ENCODE measurements at places on chromosomes 13 and 19.

GRCh38 chr13:48533961-48534600 is 1.2 kb upstream of the RCBTB2 start:
- peak overlapping the region; percentile 29 for H3K27ac ChIP-seq
- no peaks in the 10 kb centered on the region for H3K27me3 ChIP-seq
- no peaks in the 10 kb centered on the region for H3K4me1 ChIP-seq
- DNase-seq: no peak

- H3K4me3 ChIP-seq: no peak overlapping the region
- DNase-seq: no peak
- no peaks in the 10 kb centered on the region for H3K27me3 ChIP-seq
- no peaks in the 10 kb centered on the region for H3K36me3 ChIP-seq
- H3K27ac ChIP-seq: no peak overlapping the region
Observed at GRCh38 chr13:34364633-34365032, 546.7 kb downstream of the RFC3 start.

DNA sequence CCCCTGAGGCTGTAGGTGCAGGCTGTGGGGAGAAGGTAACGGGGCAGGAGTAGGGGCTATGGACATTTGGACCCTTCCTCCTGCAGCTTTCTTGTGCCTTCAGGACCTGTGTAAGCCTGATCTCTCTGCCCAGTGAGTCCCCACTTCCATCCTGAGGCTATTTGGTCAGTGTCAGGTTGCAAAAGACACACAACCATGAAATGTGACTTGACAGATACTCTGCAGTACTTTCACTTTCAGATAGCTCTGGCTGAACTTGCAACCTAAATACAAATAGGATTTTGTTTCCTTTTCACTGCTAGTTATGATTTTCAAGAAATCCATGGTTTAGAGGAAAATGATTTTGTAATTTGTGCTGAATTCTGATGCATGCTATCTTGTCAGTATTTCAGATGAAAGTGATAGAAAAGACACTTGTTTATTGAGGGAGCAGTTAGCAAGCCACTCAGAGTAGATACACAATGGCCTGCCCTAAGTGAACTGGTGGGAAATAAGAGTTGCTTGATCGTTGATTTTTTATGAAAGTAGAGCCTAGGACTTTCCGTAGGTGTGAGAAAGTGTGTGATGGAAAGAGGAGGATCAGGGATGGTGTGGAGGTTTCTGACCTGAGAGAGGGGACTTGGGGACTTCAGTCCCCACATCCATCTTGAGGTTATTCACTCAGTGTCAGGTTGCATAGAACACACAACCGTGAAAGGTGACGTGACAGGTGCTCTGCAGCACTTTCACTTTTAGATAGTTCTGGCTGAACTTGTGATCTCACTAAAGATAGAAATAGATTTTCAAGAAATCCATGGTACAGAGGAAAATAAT is 18.1 kb upstream of the EID2 start:
- H3K4me1 ChIP-seq: no peaks in the 10 kb centered on the region
- no peaks in the 10 kb centered on the region for H3K27me3 ChIP-seq
- no peak for DNase-seq
- no peak overlapping the region for H3K4me3 ChIP-seq
- no peaks in the 10 kb centered on the region for H3K36me3 ChIP-seq

- H3K27ac ChIP-seq: no peak overlapping the region
- no peaks in the 10 kb centered on the region for H3K27me3 ChIP-seq
- H3K36me3 ChIP-seq: no peaks in the 10 kb centered on the region
- no peaks in the 10 kb centered on the region for H3K4me1 ChIP-seq
- no peak for DNase-seq
- H3K4me3 ChIP-seq: no peak overlapping the region
Observed at GRCh38 chr13:107590556-107590955, 624.8 kb downstream of the LIG4 start.

- H3K36me3 ChIP-seq: no peaks in the 10 kb centered on the region
- H3K4me3 ChIP-seq: no peak overlapping the region
Observed at GRCh38 chr13:44801990-44802389, 187.3 kb downstream of the NUFIP1 start.

DNA sequence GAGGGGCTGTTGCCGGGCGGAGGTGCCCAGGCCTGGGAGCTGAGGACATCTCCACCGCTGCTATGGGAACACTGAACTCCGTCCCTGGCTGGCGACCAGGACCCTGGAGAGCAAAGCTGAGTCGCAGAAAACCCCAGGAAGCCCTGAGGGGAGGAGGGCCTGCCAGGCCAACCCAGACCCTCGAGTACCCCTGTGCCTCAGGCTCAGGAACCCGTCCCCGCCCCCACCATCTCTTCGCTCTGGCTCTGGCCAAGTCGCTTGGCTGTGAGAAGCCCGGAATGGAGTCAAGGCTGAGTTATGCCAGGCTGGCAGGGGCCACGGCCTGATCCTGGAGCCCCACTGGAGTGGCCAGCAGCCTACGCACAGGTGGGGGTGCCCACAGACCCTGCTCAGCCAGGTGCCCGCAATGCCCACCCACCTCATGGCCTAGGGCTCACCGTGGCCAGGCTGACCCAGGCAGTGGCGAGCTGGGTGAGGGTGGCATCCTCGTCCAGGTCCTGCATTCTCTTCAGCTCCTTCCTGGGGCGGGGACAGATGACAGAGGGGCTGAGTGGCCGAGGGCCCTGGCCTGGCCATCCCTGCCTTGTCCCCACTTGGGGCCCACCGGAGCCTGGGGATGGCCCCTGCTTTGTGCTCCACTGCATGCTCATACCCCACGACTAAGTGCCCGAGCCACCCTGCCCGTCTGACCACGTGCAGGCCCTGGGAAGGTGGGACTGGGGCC is 8.5 kb upstream of the CERS1 start:
- no peak overlapping the region for H3K27ac ChIP-seq
- peaks cover 6% of the 10 kb centered on the region for H3K36me3 ChIP-seq
- no peak for DNase-seq
- H3K4me1 ChIP-seq: no peaks in the 10 kb centered on the region

DNA sequence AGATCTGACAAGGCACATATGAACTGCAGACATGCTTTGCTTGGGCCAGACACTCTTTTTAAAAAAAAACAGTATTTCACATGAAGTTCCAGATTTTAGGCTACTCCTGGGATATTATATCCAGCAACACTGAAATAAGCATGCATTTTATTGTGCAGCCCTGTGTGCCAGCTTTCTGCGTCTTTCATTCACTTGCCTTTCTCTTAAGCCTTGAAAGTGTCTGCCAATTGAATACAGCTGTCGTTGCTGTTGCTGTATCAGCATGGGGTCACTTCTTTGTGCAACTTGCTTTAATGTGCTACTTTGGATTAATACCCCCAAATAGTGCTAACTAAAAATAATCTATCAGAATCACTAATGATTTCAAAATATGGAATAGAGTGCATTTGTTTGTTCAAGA is 657.8 kb downstream of the SLITRK6 start:
- DNase-seq: no peak
- no peaks in the 10 kb centered on the region for H3K27me3 ChIP-seq
- H3K27ac ChIP-seq: no peak overlapping the region
- no peaks in the 10 kb centered on the region for H3K4me1 ChIP-seq
- H3K36me3 ChIP-seq: no peaks in the 10 kb centered on the region

DNA sequence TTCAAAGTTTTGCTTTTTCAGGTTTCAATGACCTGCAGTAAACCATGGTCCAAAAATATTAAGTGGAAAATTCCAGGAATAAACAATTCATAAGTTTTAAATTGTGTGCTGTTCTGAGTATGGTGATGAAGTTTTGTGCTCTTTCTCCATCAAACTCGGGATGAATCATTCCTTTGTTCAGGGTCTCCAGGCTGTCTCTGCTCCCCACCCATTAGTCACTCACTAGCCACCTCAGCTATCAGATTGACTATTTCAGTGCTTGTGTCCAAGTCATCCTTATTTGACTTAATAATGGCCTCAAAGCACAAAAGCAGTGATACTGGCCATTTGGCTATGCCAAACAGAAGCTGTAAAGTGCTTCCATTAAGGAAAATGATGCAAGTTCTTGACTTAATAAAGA is 1140.4 kb downstream of the EFNB2 start:
- no peaks in the 10 kb centered on the region for H3K4me1 ChIP-seq
- no peaks in the 10 kb centered on the region for H3K36me3 ChIP-seq

- no peaks in the 10 kb centered on the region for H3K27me3 ChIP-seq
- no peaks in the 10 kb centered on the region for H3K4me1 ChIP-seq
- no peak overlapping the region for H3K4me3 ChIP-seq
- no peaks in the 10 kb centered on the region for H3K36me3 ChIP-seq
Observed at GRCh38 chr13:62168891-62169290, 753.2 kb upstream of the PCDH20 start.

- H3K27me3 ChIP-seq: peaks cover under 1% of the 10 kb centered on the region
- no peaks in the 10 kb centered on the region for H3K36me3 ChIP-seq
- no peaks in the 10 kb centered on the region for H3K4me1 ChIP-seq
- no peak overlapping the region for H3K4me3 ChIP-seq
- no peak overlapping the region for H3K27ac ChIP-seq
Observed at GRCh38 chr19:33629826-33630375, 8.1 kb downstream of the CHST8 start.

GRCh38 chr13:25198647-25199046 is 26.6 kb upstream of the AMER2 start:
- no peaks in the 10 kb centered on the region for H3K27me3 ChIP-seq
- no peak overlapping the region for H3K4me3 ChIP-seq
- H3K4me1 ChIP-seq: no peaks in the 10 kb centered on the region
- no peaks in the 10 kb centered on the region for H3K36me3 ChIP-seq
- no peak for DNase-seq
- H3K27ac ChIP-seq: no peak overlapping the region

- H3K4me1 ChIP-seq: no peaks in the 10 kb centered on the region
- no peak overlapping the region for H3K27ac ChIP-seq
- no peaks in the 10 kb centered on the region for H3K36me3 ChIP-seq
- H3K4me3 ChIP-seq: no peak overlapping the region
- no peaks in the 10 kb centered on the region for H3K27me3 ChIP-seq
Observed at GRCh38 chr13:90562443-90562842, 785.0 kb upstream of the MIR17HG start.

DNA sequence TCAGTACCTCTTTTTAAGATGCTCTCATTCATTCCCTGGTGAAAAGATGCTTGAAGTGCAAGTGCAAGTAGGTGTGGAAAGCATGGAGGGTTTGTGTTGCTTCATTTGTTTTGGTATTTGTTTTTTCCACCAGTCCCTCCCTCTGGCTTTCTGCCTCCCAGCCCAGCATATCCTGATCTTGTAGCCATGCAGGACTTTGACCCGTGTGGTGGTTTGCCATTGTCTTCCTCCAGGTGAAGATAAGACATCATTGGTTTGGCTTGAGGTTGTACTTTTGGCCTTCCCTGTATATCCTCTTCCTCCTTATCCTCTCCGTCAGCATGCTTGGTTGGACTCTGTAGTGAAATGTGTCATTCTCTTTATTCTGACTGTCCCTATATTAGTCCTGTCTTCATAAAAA is 9.1 kb downstream of the SPINT2 start:
- no peaks in the 10 kb centered on the region for H3K27me3 ChIP-seq
- H3K4me1 ChIP-seq: peaks cover 18% of the 10 kb centered on the region
- H3K36me3 ChIP-seq: no peaks in the 10 kb centered on the region
- DNase-seq: peak; percentile 92
- peak overlapping the region; percentile 70 for H3K27ac ChIP-seq

- no peaks in the 10 kb centered on the region for H3K4me1 ChIP-seq
- peak overlapping the region; percentile 13 for H3K4me3 ChIP-seq
- DNase-seq: no peak
Observed at GRCh38 chr19:55284405-55285058, 735 bp downstream of the BRSK1 start.

DNA sequence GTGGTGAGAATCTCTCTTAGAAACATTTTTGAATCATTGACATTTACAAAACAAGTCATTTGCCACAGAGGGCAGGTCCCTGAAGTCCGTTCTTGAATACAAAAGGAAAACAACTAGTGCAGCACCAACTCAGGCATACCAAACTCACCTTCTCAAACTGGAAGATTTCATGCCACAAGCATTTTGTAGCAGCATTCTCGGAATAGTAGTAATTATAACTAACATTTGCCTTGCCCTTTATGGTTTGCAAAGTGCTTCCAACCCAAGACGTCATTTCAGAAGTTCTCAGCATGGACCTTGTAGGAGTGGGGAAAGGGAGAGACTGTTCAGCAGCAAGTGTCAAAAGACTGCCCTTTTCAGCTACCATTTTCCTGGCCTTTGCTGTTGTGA is 344.6 kb downstream of the RFC3 start:
- no peaks in the 10 kb centered on the region for H3K36me3 ChIP-seq
- no peak for DNase-seq
- no peak overlapping the region for H3K4me3 ChIP-seq
- H3K27ac ChIP-seq: peak overlapping the region; percentile 42
- H3K4me1 ChIP-seq: no peaks in the 10 kb centered on the region

DNA sequence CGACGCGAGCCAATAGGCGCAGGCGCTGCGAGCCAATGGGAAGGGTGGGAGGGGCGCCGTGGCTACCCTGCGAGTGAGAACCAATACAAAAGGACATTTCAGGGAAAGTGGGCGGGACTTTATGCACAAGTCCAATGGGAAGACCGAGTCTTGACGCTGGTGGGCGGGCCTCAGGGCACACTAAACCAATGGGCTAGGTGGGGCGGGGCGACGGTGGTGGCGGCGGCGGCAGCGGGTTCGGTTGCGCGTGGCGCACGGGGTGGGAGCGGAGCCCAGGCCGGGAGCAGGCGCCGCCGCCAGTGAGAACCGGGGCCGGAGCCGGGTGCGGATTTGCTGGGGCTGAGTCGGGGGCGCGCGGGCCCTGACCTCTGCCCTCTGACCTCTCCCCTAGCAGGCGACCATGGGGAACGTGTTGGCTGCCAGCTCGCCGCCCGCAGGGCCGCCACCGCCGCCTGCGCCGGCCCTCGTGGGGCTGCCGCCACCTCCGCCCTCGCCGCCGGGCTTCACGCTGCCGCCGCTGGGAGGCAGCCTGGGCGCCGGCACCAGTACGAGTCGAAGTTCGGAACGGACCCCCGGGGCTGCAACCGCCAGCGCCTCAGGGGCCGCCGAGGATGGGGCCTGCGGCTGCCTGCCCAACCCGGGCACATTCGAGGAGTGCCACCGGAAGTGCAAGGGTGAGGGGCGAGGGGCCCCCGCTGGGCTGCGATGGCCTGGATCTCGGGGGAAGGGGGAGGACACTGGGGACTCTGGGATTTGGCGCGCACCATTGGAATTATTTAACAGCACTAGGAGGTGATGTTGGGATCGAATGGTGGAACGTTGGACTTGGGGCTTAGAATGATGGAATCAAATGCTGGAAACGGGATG is at the start of gene TOMM40:
TOMM40 (plus strand) TSS at position 239 of the 867 bp plus-strand sequence; CDS start at position 401, 162 bp downstream.
- H3K27ac ChIP-seq: peak within 1 kb of the TSS; percentile 80
- H3K4me3 ChIP-seq: peak within 1 kb of the TSS; percentile 93
- DNase-seq: no peak
- H3K36me3 ChIP-seq: peaks cover 10% of the 10 kb centered on the region
- H3K4me1 ChIP-seq: peaks cover 11% of the 10 kb centered on the region

DNA sequence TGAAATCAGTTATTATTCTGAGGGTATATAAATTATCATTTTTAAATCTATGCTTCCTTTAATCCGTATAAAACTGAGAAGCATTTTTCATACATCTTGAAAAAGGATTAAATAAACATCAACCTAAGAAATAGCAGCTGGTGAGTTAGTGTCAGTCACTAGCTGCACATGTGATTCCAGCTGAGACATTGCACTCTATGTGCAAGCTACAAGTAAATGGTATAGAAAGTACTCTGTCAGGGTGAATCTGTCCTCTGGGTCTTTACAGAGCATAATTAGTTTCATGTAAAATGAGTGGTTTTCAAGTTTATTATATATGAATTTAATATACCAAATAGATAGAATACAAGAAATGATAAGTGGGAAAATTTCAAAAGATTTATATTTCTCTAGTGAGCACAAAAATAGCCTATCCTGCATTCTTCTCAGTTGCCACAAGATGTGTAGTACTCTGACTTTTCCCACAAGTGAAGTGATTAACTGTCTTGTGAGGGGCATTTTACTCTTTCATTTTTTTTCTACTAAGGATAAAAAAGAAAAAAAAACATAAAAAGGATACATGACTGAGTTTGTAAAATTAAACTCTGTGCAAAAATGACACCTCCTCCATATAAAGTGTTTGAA is 1372.1 kb downstream of the PCDH9 start:
- no peaks in the 10 kb centered on the region for H3K4me1 ChIP-seq
- H3K36me3 ChIP-seq: no peaks in the 10 kb centered on the region
- DNase-seq: no peak
- H3K27me3 ChIP-seq: no peaks in the 10 kb centered on the region
- no peak overlapping the region for H3K4me3 ChIP-seq

Measured in colonic mucosa (tissue), 4 donors.